Stimulated activated CD8-positive, alpha-beta memory T cell treated with anti-CD3 and anti-CD28 coated beads, Interleukin-7, amount 100 ng/mL, for 24 hours (primary cell): ENCODE measurements at places on chromosomes 13 and 19.

DNA sequence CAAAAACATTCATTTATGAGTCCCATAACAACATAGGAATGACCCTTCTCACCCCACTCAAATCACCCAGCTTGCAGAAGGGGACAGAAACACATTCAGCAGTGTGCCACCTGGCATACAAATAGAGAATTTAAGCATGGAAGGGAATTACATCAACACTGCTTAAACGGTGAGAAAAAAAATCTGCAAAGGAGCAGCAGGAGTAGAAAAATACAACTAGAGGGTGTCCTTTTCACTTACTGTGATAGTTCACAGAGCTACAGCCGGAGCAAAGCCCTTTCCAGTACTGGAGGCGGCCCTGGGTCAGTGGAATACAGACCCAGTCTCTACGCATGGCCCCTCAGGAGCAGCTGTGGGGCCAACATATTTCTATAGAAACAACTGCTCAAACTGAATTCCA, 764.3 kb upstream of the ARGLU1 start:
- DNase-seq = no peak

- no peak for DNase-seq
These were observed 481 bp downstream of the ALOX5AP start for GRCh38 chr13:30735872-30736175.

- no peak for DNase-seq
These were observed 129.7 kb downstream of the SLC7A1 start for GRCh38 chr13:29465741-29466293.

DNA sequence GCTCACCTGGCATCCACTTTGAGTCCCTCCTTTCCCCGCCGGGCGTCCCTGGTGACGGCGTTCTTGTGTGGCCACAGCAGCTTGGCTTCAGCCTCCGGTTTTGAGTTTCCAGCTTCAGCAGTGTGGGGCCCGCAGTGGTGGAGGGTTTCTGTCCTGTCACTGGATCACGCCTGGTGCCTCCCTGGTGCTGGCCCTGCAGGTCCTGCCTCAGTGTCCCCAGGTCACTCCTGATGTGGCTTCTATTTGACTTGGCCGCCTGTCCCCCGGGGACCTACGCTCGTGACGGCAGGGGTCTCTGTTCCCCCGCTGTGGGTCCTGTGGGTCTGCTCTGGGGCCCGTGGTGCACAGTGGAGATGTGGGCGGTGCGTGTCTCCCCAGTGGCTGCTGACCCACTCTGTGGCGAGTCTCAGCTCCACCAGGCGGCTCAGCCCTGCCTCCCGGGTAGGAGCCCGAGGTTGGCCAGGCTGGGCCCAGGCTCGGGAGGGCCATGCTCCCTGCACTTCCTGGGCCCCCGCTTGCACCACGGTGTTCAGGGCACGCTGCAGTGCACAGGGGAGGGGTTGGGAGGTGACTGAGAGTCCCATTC, 1.9 kb downstream of the ATP4B start:
- no peak for DNase-seq

- DNase-seq = no peak
These were observed at the start of gene APOE for GRCh38 chr19:44905437-44906160. APOE (plus strand) TSS chr19:44905796; CDS start chr19:44906625, 829 bp downstream.

DNA sequence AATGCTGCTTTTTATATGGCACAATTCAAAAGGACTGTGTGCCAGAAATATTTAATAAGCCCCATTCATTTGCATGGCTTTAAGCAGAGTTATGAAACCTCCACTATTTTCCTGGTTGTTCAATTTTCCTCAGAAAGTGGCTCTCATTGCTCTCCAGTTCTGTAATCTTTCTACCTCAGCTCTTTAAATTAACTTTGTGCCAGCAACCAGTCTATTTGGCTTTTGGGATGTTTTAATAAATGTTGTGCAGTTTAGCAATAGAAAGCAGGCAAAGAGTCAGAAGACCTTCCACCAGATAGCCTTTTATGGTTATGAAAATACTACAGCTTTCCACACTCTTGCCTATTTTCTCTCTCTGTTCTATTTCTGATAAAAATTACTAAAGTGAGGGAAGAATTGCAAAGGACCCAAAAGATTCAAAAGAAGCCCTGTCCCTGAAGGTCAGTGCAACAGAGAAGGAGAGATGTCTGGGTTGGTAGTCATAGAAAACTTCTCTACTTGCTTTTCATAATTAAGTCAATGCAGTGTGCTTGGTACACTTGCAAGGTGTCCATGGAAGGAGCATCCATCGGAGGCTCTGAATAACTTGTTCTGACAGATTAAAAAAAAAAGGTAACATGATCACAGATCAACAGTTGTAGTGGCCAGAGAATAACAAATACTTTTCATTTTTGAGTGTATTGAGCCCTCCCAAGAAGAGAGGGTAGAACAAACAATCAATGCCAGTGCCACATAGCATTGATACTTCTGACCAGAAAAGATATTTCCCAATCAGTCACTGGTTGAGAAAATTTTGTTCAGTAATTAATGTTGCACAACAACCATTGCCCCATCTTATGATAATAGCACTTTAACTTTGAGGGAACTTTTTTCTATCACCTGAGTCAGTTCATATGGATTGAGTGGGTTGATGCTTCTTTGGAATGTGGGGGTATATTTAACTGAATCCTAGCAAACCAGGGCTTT, 48.4 kb upstream of the SPRY2 start:
- DNase-seq = no peak

DNA sequence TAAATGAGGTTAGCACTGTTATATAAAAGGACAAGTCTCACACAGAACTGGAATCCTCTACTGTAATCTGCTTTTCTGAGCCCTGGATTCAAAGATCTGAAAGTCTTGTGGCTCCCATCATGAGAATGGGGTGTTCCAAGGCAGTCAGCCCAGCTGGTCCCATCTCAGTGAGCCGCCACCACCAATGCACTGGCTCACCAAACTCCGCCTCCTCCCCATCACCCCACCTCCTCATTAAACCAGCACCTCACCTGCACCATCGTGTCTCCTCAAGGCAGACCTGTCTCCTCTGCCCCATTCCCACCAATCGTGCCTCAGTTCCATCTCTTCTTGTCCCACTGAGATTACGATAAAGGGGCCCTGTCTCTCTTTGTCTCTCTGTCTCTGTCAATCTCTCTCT, 166.7 kb downstream of the USP12 start:
- DNase-seq = no peak

- peak; percentile 11 for DNase-seq
These were observed 13.2 kb upstream of the ASF1B start for GRCh38 chr19:14149509-14149994.

DNA sequence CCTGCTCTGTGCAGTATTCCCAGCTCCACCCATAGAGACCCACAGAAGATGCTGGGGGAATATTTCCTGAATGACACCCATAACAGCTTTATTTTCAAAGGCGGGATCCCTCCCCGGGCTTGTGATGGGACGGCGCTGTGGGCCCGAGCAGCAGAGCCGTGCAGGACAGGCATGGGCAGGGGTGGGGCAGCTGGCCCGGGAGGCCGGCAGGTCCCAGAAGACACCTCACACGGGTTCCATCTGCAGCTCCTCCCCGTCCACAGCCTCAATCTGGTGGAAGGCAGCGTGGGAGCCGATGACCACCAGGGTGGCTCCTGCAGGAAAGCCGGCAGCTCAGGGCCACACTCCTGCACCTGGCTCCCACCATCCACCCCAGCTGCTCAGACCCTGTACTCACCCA, 2.5 kb downstream of the RABAC1 start:
- no peak for DNase-seq

- DNase-seq = no peak
These were observed 42.8 kb downstream of the TRPM4 start for GRCh38 chr19:49200238-49200862.

- DNase-seq = no peak
These were observed 95.0 kb downstream of the KCTD12 start for GRCh38 chr13:76790980-76791819.

- no peak for DNase-seq
These were observed at the start of gene CSNK1G2 for GRCh38 chr19:1941146-1942077. CSNK1G2 (plus strand) TSS chr19:1941172; CDS start chr19:1969773, 28,601 bp downstream.

- DNase-seq = no peak
These were observed 159.7 kb upstream of the FREM2 start for GRCh38 chr13:38527140-38527539.

- DNase-seq = no peak
These were observed 224.6 kb downstream of the RAP2A start for GRCh38 chr13:97658556-97658955.

GRCh38 chr13:49546561-49546960, 38.8 kb downstream of the RCBTB1 start:
- no peak for DNase-seq

- DNase-seq = no peak
These were observed 734 bp upstream of the SERTAD3 start for GRCh38 chr19:40444825-40445312.

GRCh38 chr13:43433691-43434141, 353.1 kb downstream of the ENOX1 start:
- DNase-seq = no peak

DNA sequence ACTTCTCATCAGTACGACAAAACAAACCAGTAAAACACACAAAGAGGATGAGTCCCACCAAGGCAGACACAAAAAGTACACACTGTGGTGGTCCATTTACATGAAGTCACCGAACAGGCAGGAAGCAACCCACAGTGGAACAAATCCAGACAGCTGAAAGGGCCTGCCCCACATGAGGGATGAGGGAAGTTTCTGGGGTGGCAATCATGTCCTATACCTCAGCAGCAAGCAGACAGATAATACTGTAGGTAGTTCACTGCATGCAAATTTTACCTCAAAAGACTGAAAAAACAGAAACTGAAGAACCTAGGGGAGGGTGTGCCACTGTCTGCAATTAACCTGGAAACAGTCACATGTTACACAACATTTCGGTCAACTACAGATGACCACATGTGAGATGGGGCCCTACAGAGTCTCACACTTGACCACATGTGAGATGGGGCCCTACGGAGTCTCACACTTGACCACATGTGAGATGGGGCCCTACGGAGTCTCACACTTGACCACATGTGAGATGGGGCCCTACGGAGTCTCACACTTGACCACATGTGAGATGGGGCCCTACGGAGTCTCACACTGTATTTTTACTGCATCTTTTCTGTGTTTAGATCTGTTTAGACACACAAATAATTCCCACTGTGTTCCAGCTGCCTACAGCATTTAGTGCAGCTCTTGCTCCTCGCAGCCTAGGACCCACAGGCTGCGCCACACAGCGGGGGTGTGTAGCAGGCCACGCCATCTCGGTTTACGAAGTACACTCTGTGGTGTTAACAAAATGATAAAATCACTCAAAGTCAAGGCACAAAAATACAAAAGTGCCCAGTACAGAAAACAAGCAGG, 22.2 kb downstream of the PCID2 start:
- no peak for DNase-seq

GRCh38 chr13:94139393-94139995, 340.0 kb downstream of the DCT start:
- no peak for DNase-seq

DNA sequence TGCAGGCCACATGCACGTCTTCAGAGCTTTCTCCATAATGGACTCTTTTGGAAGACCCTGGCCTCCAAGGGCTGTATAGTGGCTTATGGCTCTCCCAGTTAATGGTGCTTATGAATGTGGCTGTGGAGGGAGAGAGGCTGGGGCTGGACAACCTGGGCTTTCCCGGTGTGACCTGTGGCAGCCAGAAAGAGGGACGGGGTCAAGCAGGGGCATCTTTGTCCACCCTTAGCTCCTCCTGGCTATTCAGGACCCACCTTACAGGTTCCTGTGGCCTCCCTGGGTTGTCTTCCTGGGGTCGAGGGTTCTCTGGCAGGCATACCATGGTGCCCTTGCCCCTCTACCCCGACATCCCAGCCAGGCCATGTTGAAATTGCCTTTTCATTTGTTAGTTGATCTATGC, 75.6 kb downstream of the SIPA1L3 start:
- DNase-seq = no peak

DNA sequence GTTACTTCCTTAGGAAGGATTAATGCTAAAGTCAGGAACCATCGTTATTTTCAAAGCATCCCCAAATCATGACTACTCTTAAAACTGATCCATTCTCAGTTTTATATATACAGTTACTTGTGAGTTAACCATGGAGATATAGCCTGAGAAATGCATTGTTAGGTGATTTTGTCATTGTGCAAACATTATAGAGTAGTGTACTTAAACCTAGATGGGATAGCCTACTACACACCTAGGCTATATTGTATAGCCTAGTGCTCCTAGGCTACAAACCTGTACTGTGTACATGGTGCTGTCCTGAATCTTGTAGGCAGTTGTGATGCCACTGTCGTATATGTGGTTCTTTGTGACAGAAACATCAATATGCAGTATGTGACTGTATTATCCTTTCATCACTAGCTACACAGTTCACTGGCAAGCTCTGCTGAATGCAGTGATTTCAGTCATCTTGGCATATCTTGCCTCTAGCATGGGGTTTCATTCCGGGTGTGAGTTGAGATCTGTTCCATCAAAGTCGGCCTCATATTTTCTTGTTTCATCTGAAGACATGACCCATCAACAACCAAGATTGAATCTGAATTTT, 45.3 kb downstream of the CDK8 start:
- DNase-seq = no peak

DNA sequence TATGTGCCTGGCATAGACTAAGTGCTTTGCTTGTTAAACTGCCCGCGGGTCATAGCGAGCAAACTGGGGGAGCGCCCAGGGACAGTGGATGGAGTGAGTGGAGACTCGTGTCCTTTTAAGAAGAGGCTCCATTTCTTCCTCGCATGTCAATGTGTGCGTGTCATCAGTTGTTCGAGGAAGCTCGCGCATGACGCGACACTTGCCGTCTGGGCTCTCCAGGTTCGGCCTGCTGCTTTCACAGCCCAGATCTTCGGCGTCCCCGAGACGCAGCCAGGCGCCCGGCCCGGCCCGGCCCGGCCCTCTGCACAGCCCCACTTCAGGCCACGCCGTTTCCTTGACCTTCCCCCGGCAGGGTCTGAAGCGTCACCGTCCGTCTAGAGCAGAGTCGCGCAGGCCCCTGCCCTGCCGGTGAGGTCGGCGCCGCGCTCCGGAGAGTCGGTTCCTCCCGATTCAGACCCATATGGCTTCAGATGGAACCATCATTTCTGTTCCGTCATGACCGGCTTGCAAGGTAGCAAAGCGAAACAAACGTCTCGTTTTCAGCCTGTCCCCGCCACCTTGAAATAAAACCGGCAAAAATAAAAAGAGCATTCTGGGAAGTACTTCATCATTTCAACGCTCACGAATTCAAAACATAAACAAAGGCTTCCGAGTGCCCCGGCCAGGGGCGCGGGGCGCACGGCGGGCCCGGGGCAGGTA, 599 bp upstream of the ARHGEF7 start:
- DNase-seq = no peak

GRCh38 chr13:112812306-112813055, 122.6 kb downstream of the ATP11A start:
- no peak for DNase-seq

GRCh38 chr19:5451494-5451893, 3.7 kb upstream of the ZNRF4 start:
- DNase-seq = no peak

DNA sequence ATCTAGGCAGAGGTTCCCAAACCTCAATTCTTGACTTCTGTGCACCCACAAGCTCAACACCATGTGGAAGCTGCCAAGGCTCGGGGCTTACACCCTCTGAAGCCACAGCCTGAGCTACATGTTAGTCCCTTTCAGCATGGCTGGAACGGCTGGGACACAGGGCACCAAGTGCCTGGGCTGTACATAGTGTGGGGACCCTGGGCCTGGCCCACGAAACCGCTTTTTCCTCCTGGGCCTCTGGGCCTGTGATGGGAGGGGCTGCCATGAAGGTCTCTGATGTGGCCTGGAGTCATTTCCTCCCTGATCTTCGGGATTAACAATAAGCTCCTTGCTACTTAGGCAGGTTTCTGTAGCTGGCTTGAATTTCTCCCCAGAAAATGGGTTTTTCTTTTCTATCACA, 108.1 kb downstream of the HS6ST3 start:
- no peak for DNase-seq
